ENCODE measurements at places on chromosomes 16 and 17.

DNA sequence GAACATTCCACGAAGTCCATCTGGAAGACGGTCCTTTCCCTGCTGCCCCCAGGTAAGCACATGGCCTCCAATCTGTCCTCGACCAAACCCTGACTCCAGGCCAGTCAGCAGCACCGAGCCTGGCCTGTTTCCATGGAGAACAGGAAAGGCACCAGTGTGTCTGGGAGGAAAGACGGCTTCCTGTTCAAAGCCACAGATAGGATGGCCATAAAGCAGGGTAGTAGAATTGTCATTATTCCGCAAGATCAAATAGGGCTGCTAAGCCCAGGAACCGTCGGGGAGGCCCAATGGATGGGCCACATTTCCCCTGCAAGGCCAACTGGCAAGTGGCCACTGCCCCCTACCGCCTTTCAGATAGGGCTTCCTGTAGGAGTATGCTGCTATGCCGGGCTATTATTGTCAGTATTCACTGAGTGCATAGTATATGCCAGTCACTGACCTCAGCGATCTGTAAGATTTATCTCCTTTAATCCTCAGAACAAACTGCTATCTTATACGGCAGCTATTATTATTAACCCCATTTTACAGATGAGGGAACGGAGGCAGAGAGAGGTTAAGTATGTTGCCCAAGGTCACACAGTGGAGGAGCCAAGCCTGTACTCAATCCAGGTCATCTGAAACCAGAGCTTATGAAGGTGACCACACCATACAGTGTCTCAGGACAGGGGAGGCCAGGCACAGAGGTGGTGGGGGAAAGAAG, 23.0 kb upstream of the PLCG2 start:
- no peak for DNase-seq

GRCh38 chr16:61540216-61540615, 496.0 kb downstream of the CDH8 start:
- DNase-seq, result no peak

DNA sequence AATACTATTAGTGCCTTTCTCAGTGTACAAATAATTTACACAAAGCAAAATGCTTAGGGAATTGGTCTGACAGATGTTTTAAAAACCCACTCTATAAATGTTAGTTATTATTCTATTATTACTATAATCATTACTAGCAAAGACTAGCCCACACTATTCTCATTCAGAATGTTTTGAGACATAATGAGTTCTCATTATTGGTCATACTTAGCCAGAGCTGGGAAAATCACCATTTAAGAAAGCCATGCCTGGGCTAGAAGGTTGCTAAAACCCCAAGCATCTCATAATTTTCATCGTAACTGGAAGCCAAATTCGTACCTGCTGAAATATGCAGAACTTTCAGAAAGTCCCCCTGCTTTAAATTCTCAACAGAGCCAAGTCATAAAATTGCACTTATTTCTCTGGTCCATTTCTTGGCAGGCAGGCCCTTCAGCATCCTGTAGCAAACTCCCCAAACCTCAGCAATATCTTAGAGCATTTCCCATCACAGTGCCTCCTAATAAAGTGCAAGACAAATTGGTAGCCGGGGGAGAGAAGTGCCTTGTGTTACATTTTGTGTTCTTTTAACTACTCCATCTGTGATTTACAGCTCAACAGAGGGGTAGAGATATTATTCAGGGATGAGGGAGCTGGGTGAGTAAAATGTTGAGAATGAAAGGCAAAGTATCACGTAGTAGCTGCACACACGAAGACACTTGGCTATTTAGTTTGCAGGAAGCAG, 79.8 kb upstream of the ADAMTS18 start:
- DNase-seq, result no peak

DNA sequence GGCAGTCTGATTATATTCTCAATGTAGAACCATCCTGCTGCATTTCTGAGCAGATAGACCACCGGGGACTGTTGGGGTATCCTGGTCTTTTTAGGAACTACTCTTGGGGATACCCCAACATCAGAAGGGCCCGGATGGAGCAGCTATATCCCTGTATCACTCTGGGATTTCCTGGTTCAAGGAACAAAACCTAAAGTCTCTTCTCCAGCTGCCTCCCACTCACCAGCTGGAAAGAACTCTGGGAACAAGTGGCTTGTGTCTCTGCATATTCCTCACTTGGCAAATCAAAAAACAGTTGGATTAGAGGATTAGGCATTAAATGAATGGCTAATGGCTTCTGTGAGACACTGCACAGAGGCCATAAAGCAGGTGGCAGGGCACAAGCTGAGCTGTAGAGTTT, 62.3 kb upstream of the HS3ST2 start:
- DNase-seq, result no peak

GRCh38 chr17:13030459-13031300, 12.9 kb upstream of the ELAC2 start:
- DNase-seq, result no peak

DNA sequence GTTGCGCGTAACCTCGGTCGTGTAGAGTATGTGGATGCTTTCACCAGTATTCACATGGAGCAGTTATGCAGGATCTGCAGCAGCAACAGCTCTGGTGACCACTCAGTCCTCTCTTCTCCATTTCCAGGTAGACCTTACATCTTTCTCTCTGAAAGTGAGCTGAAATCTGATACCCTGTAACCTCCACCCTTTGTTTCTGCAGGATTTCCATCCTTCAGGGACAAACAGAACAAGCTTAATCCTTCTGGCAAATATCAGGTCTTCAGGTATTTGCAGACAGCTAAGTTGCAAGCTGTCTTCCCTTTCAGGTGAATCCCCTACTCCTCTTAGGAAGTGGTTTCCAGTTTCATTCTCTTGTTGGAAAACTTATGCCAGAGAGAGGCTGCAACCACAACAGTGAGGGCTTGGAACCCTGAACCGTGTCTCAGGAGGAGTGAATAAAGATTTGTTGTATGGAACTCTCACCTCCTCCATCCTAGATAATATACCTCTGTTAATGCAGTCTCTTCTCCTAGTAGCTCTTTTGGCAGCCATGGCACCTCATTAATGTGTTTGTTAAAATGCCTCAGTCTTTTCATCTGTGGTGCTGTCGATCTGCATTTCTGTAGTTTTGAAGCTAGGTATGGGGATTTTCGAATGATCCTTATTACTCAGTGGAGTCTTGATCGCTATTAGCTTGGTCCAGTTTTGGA, 172.5 kb downstream of the PRKCA start:
- no peak for DNase-seq

GRCh38 chr17:68993112-68993511, 37.9 kb upstream of the ABCA8 start:
- DNase-seq, result no peak

- no peak for DNase-seq
These were observed 138.5 kb downstream of the DNAH9 start for GRCh38 chr17:11736613-11737312.

- no peak for DNase-seq
These were observed 95.5 kb downstream of the AMFR start for GRCh38 chr16:56329887-56330286.

DNA sequence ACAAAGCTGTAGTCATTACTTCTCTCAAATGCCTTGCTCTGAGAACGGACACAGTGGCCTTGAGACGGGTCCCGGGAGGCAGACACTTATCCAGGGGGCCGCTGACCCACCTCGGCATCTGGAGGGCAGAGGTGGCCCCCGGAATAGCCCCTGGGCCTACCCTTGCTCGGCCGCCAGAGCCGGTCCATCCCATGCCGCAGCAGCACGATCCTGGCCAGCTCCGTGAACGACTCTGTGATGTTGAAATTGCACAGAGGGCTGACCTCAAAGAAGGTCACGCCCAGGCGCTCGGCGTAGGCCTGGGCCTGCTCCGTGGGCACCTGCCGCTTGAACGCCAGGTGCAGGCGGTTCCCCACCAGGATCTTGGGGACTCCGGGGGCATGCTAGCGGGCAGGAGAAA, 10.1 kb upstream of the WDR45B start:
- no peak for DNase-seq

DNA sequence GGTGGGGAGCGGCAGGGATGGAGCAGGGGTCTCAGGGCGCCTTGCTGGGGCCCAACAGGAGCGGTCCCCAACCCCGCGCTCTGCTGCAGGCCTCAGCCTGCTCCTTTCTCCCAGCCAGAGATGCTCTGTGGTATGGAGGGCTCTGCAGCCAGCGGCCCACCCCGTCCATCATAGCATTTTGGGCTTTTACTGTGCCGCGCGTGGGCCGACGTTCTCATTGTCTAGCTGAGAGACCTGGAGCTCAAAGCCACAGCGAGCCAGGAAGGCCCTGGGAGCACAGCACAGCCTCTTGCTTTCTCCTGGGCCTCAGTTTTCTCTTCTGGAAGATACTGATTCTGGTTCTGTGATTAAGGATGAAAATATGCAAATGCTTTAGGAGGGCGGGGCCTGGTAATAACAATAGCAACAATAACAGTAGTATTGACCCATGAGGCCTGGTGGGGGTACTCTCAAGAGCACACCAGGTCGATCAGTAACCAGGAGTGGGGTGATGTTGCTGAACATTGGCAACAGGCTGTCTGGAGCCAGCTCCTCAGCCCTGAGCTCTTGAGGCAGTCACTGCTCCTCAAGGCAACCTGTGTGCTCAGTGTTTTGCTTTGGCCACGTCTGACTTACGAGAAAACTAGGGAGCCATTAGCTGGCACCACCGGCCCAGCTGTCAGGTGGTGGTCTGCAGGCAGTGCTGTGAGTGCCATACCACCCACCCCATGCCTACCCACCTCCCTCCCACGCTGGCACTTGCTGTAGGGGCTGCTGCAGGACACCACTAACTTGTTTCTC, 1.1 kb upstream of the RASD1 start:
- no peak for DNase-seq

DNA sequence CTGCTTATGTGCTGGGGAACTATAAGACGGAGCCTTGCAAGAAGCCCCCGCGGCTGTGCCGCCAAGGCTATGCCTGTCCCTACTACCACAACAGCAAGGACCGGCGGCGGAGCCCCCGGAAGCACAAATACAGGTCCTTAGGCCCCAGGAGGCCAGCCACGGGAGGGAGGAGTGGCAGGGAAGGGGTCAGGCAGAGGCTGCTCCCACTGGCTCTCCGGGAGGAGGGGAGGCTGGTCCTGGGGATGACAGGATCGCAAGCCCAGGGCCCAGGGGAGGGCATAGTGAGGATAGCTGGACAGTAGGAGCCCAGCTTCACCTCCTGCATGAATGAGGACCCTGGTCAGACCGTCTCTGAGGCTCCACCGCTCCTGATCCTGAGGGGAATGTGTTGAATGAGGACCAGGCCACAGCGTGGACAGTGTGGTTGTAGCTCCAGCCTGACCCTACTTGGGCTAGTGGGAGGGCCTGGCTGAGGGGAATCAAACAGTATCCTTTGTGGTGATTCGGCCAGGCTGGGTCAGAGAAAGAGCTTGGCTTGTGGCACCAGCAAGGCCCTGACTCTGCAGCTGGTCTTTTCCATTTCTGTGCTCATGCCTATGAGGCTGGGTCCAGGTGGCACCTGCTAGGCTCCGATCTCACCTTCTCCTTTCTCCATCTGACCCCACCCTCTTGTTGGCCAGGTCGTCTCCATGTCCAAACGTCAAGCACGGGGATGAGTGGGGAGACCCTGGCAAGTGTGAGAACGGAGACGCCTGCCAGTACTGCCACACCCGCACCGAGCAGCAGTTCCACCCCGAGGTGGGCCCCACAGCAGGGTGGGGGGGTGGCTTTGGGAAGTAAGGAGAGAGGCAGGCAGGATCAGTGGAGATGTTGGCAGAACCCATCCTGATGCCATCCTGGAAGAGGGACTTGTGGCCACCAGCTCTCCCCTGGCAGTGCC, 28.7 kb downstream of the UNK start:
- DNase-seq, result no peak

- no peak for DNase-seq
These were observed 19.4 kb upstream of the ENDOV start for GRCh38 chr17:80395402-80396151.

DNA sequence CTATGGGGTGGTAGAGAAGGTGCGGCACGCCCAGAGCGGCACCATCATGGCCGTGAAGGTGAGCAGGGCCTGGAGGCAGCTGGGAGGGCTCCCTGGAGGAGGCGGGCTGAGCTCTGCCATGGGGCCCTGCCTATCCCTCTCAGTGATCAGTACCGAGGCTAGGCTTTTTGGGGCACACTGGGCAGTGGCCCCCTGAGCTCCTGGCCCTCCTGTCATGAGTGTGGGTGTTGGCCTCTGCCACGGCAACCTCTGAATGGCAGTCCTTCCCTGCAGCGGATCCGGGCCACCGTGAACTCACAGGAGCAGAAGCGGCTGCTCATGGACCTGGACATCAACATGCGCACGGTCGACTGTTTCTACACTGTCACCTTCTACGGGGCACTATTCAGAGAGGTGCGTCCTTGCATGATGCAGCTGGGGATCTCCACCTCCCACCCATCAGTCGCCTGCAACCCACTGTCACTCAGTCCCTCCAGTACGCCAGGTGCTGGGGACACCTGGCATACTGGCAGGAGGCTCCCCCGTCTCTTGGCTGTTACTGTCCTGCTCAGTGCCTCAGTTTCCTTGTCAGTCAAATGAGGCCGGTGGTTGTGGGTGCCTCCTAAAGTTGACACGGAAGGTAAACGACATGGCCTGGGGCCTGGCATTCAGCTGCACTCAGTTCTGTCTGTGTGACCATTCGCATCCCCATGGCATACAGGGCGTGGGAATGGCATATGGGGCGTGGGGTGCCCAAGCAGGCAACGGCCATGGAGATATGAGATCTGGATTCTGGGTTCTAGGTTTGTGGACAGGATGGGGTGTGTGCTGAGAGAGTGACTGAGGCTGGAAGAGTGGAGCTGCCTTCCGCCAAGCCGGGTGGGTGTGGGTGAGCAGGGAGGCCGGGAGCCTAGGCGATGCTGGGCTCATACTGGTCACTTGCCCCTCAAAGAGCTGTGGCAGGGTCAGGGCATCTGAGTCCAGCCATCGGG, 16.4 kb downstream of the MAP2K3 start:
- no peak for DNase-seq

DNA sequence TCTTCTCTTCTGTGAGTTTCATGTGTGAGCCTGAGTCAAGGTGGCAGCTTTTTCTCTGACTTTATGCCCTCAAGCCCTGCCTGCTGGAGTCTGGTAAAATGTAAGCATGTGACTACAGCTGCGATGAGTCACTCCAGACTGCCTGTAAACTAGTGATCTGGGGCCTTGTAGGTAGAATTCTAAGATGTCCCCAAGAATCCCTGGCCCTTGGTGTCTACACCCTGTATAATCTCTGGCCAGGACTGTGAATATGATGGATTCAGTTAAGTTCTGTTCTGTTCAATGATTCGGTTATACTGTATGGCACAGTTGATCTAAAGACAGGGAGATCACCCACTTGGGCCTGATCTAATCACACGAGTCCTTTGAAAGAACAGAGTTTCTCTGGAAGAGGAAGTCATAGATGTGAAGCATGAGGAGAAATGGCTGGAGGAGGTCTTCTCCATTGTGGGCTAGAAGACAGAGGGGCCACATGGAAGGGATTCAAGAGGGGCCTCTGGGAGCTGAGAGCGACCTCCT, 29.8 kb downstream of the PRSS54 start:
- DNase-seq, result no peak

DNA sequence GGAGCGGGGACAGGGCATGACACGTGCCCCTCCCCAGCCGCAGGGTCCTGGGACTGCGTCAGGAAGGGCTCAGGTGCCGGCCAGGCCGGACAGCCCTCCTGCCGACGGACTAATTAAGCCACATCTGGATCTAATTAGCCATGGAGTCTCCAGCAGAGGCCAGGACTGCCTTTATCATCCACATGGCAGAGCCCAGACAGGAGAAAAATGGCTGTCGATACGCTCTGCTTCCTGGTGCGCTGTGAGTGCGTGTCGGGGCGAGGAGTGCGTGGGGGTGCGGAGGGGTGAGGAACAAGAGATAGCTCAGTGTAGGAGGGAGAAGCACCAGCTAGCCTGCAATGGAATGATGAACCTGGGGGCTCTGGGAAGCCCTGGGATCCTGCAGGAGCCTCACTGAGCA, 218.8 kb downstream of the IRF8 start:
- DNase-seq, result no peak

GRCh38 chr16:27847030-27847550, 216.4 kb downstream of the GSG1L start:
- DNase-seq, result no peak

- no peak for DNase-seq
These were observed 111.4 kb downstream of the PRKCA start for GRCh38 chr17:66413559-66414520.

All from stimulated activated CD8-positive, alpha-beta memory T cell treated with anti-CD3 and anti-CD28 coated beads, Interleukin-4, amount 100 ng/mL, for 24 hours (primary cell).